ENCODE measurements at places on chromosomes 5 and 9.

- DNase-seq, result no peak
These were observed 178.7 kb upstream of the NR3C1 start for GRCh38 chr5:143582176-143582575.

DNA sequence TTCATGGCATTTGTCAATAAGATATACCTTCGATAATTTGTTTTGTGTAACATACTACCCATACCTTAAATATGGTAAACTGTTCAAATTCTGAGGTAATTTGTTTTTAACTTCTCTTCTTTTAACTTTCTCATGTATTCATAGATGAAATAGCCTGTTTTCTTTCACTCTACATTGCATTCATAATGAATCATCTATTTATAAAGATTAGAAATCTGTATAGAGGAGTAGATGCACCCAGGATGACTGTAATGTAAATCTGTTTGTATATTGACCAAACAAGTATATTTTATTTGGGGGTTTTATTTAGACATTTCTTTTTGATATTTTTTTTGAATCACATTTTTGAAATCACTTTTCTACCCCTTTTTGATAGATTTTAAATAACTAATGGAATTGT lies 144.6 kb downstream of the CD180 start:
- DNase-seq, result no peak

DNA sequence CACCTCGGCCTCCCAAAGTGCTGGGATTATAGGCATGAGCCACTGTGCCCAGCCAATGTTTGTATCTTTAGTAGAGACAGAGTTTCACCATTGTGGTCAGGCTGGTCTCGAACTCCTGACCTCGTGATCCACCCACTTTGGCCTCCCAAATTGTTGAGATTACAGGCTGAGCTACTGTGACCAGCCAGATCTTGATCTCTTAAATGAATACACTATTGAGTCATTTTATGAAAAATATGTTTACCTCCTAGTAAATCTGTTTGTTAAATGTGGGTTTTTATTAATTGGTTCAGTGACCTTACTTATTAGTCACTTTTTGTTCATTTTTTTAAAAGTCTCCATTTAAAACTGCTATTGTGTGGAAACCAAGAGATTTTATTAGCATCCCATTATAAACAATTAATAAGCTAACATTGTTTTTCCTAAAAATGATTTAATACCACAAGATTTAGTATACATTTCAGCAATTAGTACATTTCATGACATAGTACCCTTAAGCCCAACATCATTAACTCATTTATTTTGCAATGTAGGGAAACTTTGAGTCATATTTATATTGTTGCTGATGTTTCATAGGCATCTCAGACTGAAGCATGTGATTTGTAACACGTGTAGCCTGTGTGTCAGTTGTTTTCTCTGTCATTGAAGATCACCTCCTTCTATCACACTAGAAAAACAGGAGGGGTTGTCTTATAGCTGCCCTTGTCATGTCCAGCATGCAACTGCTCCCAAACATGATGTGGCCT lies 261.2 kb downstream of the TAF11L14 start:
- no peak for DNase-seq

GRCh38 chr5:134450374-134450773 lies 38.7 kb upstream of the CDKN2AIPNL start:
- no peak for DNase-seq

DNA sequence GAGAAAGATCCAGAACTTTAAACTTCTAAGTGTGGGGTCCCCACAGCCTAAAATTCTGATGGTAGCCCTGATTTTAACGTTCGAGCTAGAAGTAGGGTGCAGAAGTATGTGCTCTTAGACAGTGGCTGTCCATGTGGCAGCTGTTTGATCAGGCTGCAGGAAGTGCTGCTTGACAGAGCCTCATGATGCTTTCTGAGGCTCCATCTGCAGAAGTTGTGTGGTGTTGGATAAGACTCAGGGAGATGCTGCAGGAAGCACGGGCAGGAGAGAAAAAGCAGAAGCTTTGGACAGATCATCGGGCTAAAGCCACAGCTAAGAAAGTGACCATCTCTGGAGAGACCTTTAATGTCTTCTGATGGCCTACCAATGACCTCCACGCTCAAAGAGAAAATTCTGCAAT lies 8.1 kb downstream of the MTMR12 start:
- no peak for DNase-seq

DNA sequence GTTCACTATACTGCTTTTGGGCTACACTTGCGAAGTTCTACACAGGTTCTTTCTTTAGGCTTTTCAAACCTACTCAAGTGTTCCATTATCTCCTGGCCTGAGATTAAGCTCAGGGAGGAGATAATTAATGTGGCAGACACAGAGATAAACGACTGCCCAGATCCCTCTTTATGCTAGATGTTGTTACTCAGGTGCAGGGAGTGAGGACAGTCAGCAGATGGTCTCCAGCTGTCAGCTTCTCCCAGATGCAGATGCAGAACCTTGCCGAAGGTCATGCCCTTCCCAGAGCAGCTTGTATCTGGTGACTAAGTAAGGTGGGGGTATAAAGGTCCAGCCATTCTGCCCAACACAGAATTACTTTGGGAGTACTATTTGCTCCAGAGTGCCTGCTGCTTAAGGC lies 166.2 kb downstream of the ZNF462 start:
- DNase-seq, result no peak

DNA sequence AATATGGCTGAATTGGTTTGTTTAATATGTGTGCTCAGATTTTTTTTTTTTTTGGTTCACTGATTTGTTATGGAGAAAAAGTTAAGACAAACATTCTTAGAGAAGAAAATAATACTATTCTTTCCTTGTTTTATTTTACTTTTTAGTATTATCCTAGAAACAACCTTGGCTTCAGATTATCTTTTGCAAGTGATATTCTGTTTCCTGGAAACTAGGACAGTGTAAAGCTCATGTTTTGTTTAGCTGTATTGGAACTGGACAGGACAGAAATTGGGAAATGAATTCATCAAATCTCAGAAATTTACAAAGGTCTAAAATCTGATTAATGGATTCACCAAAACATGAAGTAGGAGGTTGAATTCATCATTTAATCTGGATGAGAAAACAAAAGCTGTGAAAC lies 130.5 kb downstream of the FBXL7 start:
- DNase-seq, result no peak

DNA sequence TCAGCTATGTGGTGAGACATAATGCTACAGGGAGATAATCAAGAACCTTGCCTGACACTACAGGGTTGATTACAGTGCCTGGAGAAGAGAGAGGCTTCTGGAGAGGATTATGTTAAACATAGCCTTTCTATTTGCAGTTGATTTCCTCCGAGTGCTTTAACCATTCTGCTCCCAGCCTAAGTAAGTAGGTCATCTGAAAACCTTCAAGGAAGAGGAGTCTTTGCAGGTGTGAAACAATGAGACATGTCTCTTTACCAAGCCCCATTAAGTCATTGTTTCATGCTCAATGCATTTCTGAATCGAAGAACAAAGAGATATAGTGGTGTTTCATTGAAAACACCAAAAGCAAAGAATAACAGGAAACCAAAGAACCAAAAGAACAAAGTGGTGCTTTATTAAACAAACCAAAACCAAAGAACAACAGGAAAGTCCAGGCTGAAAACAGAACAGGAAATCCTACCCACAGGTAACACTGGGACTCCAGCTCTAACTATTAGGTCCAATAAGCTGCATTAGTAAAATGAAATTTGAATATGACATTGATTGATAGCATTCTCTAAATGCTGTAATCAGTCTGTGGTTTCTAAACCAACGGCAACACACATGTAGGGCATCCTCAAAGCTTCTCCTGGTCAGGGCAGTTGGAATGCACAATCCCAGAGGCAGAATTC lies 113.3 kb upstream of the SPATA31D4 start:
- no peak for DNase-seq

DNA sequence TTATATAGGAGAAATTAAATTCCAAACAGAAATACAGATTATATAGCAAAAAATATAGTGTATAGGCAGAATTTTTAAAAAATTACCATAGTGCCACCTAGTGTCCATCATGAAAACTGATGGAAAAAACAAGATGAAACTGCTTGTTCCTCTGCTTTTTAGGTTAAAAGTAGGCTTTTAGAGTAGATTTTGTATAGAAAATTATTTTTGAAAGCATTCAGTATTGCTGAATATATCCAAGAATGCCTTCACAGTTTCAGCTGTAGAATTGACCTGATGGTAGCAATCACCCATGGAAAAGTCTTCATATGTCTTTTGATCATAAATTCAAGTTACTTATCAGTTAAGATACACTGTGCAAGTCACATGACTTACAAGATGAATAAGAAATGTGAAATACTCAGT lies 19.7 kb downstream of the RIOK2 start:
- DNase-seq, result no peak

- no peak for DNase-seq
These were observed 137.4 kb upstream of the OTULINL start for GRCh38 chr5:14444161-14444560.

GRCh38 chr9:99623780-99624364 lies 197.8 kb upstream of the NR4A3 start:
- DNase-seq, result no peak

GRCh38 chr5:38672059-38672788 lies 115.8 kb upstream of the LIFR start:
- DNase-seq, result peak; percentile 65

DNA sequence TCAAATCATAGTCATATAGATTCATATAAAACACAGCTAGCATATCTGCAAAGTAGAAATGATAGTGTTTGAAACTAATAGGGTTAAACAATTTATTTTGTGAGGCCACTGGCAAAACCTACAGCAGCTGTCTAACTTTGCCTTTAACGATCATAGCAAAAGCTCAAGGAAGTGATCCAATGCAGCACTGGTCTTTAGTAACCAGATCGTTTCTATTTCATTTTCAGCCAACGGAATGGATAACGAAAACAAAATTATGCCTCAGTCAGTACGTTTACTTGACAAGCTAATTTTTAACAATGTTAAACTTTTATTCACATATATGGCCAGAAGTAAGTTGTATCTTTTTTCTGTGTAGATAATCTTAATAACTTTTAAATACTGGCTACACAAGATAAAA lies 17.7 kb downstream of the MLLT3 start:
- no peak for DNase-seq

- peak; percentile 72 for DNase-seq
These were observed 47.8 kb upstream of the IL17B start for GRCh38 chr5:149426931-149427330.

DNA sequence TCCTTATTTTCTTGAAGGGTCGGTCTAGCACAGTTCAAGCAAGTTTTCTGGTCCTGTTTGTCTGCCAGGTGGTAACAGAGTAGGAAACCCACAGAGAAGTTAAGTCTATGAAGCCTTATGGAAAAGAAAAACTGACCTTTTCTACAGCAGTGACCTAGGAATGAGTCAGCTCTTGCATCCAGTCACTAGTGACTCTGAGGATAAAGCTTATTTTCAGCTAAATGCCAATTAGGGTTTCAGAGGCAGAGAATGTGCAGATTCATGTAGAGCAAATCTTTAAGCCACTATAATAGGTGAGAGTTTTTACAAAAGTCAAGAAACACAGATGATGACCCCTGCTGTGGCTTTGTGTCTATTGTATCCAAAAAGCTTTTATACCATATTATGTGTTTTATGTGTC lies 100.7 kb downstream of the CWC27 start:
- peak; percentile 61 for DNase-seq

DNA sequence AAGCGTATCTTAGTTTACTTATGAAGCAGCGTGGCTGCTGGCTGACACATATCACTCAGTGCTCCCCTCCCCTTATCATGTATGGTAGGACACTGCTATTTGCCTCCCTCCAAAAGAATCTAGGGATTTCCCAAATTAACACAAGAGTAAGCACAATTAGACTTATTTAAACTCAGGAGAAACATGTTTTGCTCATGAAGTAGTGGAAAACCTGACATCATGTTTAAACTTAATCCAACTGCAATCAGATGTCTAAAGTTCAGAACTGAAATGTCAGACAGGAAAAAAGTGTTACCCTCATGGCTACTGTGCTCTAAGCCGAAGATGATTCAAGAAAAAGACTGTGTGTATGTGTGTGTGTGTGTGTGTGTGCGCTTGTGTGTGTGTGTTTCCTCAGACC lies 324.1 kb upstream of the TNC start:
- peak; percentile 40 for DNase-seq

GRCh38 chr5:52794519-52794918 lies 6.8 kb downstream of the ITGA1 start:
- no peak for DNase-seq

GRCh38 chr9:88322906-88323566 lies 65.2 kb upstream of the SPIN1 start:
- peak; percentile 26 for DNase-seq

DNA sequence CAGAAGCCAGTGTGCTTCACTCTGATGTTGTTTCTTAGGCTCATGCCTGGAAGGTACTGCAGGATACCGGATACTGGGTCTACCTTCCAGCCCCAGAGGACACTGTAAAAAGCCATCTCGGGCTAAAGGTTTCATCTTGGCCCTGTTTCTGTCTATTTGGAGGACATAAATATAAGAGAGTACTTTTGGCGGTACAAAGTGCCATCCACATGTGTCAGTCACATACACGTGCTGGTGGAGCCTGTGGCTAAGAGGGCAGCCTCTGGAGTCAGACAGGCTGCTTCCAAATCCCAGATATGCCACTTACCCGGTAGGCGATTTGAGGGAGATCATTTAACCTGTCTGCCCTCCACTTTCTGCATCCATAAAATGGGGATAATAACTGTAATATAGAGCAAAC lies 160.4 kb downstream of the NR3C1 start:
- no peak for DNase-seq

DNA sequence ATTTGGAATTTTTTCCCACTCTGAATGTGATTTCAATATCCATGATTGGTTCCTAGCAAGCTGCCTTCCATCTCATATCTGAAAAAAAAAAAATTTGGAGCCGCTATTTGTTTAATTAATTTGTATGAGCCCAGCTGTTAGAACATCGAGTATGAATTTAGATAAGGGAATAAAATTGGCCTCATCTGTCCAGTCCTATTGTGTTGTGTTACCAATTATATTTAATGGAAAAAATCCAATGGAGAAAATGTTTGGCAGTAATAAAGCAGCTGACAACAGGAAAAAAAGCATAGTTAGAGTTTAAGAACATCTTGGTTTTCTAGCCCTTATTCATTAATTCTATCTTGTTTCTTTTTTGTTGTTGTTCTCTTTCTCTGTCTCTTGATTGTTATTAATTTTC lies 735.6 kb upstream of the RIOK2 start:
- DNase-seq, result no peak

DNA sequence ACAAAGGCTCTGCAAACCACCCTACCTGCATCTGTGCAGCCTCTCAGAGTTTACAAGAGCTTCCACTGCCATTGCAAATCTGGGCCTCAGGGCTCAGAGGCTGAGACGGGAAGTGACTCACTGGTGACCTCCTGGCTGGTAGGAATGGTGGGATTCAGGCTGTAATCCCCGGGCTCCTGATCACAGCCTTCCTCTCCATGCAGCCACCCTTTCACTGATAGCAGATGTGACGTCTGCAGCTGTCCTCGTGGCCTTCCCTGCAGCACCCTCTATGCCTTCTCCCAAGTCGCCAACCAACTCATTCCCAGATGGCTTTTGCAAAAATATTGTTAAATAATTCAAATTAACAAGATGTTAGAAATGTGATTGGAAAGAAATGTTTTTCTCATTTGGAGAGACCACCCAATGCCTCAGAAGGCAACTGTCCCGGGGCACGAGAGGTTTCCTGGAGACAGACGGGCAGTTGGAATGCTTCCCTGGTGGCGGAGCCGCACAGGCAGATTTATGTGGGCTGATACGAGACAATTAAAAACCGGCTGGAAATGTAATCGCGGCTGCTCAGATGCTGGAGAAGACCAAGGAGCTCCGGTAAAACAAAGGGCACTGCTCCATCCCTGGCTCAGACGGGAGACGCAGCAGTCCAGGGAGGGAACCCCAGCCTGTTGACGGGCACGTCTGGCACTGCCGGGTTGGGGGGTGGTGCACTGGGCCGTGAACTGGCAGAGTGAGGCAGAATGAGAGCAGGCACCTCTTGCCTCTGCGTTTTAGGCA lies 34.4 kb upstream of the SLC25A51 start:
- DNase-seq, result peak; percentile 77

Data from astrocyte of the hippocampus (primary cell).